ENCODE measurements at places on chromosomes 7 and 10. TPM values are rescaled to one million over a fixed set of nuclear protein-coding genes. Genes with fewer than 3 reads are reported as not detected.

LIMK1 gene
- 36.2 TPM for total RNA-seq

UNCX gene
- total RNA-seq, result not detected

TCAF1 gene
- total RNA-seq, result 19.6 TPM

WNT8B gene
- total RNA-seq, result 0.54 TPM

DNA sequence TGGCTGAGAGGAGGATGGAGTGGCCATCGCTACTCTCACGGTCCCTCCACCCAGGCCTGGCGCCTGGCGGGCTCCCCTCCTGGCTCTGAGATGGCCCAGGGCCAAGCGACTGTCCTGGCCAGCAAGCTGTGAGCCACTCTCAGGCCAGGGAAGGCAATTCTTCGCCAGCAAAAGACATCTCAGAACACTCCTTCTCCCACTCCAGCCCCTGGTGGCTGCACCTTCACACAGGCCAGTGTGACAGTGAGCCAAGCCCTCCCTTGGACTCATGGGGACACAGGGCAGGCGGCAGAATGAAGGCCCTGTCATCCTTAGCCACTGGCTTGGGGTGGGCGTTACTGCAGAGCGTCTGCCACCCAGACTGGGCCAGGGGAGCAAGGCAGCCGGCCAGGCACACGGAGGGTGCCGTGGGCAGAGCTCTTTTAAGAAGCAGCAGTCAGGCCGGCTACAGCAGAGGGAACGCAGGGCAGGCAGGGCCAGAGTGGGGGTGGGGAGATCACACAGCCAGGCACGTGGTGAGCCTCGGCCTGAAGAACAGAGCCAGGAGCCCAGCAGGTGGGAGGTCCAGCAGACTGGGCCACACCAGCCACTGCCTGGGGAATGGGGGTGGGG is 14.4 kb downstream of the STK32C start:
- DNase-seq, result no peak
- no peak overlapping the region for H3K27ac ChIP-seq
- H3K36me3 ChIP-seq, result no peaks in the 10 kb centered on the region
- H3K4me1 ChIP-seq, result no peaks in the 10 kb centered on the region

GRCh38 chr7:22791204-22792158 is 31.2 kb downstream of the TOMM7 start:
- no peak overlapping the region for H3K4me3 ChIP-seq
- H3K4me1 ChIP-seq, result no peaks in the 10 kb centered on the region
- no peak for DNase-seq
- no peak overlapping the region for H3K27ac ChIP-seq

DNA sequence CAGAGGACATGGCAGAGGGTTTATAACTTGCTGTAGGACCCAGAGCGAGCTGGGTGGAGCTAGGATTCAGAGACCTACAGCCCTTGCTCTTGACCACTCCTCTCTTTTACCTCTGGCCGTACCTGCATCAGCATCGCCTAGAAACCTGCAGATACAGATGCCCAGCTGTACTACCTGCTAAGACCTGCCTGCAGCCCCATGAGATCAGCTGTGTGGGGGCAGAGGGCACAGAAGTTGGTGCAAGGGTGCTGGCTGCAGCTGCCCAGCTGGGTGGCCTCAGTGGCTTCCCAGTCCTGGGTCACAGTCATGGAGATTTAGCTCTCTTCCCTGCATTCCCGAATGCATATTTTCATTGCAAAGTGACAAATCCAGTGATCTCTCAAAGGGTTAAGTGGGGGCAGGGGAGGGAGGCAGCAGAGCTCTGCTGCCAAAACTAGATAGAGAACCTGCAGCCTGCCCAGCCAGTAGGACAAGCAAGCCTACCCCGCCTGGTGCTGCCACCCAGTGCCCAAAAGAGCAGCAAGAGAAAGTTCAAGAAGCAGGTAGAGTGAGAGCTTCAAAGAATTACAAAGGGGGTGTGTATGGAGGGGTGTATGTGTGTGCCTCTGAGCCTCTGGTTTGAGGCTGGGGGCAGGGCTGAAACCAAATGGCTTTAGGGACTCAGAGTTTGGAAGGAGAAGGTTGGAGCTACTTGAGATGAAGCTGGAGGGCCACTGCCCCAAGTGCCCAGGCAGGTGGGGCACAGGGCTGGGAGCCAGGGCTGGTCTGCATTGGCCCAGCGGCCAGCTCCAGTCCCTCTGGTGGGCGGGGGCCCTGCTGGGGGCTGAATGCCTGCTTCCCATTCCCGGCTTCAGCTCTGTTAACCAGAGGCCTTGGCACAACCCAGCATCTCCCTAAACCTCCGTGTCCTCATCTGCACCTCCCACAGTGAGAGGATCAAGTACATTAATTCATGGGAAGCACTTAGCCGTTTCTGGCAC is 6.9 kb downstream of the FAM241B start:
- H3K27me3 ChIP-seq, result no peaks in the 10 kb centered on the region
- no peak overlapping the region for H3K4me3 ChIP-seq
- peaks cover 4% of the 10 kb centered on the region for H3K4me1 ChIP-seq
- no peak overlapping the region for H3K27ac ChIP-seq
- no peaks in the 10 kb centered on the region for H3K36me3 ChIP-seq
- DNase-seq, result peak; percentile 41
